Suppressor macrophage treated with lipopolysaccharide for 1 hour (primary cell): ENCODE measurements at places on chromosomes 7 and 10.

DNA sequence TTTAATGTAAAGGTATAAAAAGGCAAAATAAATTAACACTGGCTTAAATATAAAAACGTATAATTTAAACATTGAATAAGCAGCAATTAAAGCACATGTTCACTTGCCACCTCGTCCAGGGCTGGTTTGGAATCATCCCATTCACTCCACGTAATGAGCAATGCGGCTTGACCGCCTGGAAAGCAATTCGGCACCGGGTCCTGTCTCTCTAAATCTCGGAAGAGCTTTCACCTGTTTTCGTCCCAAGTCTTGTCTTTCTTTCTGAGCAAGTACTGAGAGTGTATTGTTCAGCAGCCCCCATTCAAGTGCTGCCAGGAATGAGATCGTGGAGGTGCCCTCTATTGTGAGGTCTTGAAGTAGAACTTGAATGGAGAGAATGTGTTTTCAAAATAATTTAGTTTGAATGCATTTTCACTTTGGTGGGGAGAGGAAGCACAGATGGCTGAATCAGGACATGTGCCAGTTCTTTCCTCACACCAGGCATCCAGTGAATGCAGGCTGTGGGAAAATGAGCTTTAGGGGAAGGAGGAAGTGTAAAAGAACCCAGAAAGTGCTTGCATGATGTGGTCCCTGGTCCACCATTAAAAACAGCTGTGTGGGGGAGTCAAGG, 515.2 kb downstream of the REEP3 start:
- DNase-seq, result peak; percentile 70

DNA sequence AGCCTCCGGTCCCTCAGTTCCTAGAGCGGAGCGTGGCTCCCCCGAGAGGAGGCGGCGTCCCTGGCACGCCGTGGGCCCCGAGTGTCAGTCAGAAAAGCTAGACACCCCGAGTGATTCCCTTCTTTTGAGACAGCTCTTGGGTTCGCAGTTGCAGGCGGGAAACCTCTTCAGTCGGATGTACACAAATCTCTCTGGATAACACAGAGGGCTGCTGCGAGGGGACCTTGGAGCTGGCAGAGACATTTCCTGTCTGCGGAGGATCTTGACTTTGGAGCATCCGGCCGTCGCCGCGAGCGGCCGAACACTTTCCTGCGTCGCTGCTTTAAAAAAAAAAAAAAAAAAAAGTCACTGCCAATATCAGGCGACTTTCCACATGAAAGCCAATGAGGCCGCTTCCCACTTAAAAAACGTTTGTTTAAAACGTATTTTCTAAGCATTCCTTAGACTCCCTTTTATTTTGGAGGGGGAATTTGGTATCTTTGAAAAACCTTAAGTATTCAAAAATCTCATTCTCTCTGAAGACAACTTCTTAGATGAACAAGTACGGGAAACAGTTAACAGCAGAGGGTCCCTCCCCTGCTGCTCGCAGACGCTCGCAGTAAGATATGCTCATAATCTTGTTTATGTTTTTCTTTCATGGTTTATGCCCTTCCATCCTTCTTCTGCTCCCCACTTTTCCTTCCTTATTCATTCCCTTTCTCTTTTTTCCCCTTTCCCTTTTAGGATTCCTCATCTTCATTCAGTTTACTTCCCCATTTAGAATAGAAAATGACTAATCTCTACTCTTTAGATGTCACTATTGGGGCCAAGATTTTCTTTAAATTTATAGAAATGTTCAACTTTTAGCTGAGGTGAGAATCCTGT, 10.0 kb downstream of the HHEX start:
- DNase-seq, result peak; percentile 31

- no peak for DNase-seq
Observed at GRCh38 chr10:83229991-83230390, 909.3 kb upstream of the GHITM start.

DNA sequence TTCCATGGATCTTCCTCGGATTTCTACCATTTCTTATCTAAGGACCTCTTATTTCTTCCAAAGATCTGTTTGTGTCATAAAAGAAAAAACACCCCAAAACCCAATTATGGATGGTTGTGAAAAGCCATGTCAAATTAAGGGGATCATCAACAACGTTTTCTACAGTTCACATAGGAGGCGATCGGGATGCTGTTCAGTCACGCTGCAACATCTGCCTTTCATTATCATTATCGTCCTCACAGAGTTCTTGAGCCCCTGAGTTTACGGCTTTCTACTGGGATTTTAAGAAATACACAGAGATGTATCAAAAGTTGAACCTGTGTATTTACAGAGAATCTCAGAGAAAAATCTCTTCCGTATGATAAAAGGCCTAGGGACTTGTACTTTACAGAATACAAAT, 101.4 kb downstream of the GRM8 start:
- DNase-seq, result no peak

- peak; percentile 58 for DNase-seq
Observed at GRCh38 chr10:17077346-17077781, 52.2 kb downstream of the CUBN start.

DNA sequence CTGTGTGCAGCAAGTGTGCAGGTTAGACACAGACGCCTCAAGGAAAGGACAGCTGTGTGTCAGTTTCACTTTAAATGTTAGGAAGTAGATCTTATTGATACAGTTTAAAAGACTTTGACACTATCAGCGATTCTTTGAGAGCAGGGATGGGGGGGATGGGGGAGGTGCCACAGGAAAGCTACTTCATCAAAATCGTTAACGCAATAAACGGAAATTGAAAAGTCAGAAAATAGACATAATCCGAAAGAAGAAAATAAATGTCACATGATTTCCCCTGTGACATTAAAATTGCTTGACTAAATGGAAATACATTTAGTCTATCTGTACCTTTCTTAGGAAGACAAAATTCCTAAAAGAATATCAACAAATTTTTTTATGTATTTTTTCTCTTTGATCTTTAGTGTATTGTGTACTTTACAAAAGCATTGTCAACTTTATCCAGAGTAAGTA, 476 bp upstream of the ZNF33B start:
- no peak for DNase-seq

- no peak for DNase-seq
Observed at GRCh38 chr7:25578991-25579777, 350.9 kb upstream of the NPVF start.

DNA sequence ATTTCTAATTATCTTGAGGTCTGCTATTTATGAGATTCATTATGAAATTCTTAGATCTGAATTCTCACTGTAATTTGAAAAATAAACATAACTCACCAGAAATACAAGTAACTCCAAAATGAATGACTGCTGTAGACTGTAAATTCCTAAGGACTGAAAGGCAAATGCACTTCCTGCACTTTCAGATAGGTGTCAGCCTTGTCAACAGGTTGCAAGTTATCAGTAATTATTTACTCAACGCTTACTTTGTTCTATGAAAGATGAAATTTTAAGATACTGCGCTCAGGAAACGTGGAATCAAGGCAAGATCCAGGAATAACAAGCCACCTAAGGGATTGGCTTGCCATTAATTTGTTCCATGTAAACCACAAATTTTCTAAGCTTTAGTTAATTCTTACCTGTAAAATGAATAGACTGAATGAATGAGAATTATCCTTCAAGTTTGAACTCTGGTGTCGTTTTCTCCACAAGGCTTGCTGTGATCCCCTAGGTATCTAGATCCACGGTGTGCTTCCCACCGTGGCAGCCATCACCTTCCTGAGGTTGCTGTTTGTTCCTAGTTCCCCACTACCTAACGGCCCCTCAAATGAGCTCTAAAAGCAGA, 12.6 kb downstream of the DHX32 start:
- peak; percentile 57 for DNase-seq

GRCh38 chr7:1345796-1346755, 113.2 kb downstream of the MICALL2 start:
- no peak for DNase-seq

- DNase-seq, result no peak
Observed at GRCh38 chr10:21593986-21594385, 60.0 kb downstream of the MLLT10 start.

DNA sequence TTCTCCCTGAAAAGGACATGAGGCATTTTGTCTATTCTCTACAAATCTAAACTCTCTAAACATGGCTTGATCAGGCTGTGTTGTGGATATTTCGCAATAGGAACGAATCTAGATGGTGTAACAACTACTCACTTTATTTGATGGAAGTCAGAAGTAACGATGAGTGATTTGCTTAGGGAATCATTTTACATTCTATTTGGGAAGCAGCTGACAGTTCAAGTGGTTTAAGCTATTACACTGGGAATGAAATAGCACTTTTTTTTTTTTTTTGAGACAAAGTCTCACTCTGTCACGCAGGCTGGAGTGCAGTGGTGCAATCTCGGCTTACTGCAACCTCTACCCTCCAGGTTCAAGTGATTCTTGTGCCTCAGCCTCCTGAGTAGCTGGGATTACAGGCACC, 44.1 kb downstream of the NPY start:
- DNase-seq, result peak; percentile 3

- no peak for DNase-seq
Observed at GRCh38 chr7:99008921-99009530, 130.7 kb downstream of the TRRAP start.

DNA sequence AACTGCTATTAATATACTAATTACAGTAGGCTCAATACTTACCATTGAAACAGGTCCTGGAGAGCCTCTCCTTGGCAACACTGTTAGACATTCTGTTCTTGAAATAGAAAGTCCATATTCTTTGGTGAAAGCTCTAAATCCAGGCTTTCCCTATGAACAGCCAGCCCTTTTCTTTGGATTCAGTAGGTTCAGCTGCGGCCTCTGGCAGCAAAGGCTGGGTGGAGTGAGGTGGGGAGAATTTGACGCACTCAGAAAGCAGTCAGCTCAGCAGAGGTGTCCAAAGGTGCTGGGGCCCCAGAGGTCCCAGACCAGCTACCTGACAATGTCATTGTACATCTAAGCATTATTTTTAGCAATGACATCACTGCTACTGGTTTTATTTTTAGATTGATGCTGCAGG, 146.1 kb downstream of the GRK5 start:
- no peak for DNase-seq
